CD4-positive, alpha-beta T cell treated with Interferon gamma for 1 hour (primary cell): ENCODE measurements at places on chromosomes 11 and 22.

DNA sequence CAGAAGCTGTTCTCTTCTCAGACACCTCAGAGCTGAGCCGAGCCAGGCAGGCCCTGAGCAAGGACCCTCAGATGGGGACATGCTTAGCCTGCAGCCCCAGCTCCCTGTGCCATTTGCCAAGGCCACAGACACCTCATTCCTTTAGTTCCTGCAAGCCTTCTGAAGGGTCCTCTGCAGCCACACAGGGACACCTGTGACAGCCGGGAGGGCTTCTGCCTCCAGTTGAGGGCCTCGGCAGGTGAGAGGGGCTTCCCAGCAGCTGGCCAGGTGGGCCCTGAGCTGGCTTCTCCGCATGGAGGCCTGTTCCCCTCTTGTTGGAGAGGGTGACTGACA, 18.2 kb downstream of the INCENP start:
- DNase-seq, result no peak

DNA sequence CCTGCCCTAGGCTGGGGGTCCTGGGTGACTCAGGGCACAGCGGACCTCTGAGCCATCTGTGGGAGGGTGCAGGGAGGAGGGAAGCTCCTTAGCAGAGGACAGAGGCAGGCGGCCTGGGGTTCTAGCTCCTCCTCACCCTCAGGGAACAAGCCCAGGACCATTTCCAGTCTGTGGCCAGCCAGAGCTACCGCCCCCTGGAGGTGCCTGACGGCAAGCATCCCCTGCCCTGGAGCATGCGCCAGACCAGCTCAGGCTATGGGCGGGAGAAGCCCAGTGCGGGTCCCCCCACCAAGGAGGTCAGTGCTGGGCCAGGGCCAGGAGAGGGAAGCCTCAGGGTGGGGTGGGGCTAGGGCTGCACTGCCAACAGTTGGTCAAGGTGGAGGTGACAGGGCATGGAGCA, 26.0 kb upstream of the LRRC10B start:
- DNase-seq, result no peak

- no peak for DNase-seq
Observed at GRCh38 chr11:61542705-61543104, 34.2 kb downstream of the LRRC10B start.

DNA sequence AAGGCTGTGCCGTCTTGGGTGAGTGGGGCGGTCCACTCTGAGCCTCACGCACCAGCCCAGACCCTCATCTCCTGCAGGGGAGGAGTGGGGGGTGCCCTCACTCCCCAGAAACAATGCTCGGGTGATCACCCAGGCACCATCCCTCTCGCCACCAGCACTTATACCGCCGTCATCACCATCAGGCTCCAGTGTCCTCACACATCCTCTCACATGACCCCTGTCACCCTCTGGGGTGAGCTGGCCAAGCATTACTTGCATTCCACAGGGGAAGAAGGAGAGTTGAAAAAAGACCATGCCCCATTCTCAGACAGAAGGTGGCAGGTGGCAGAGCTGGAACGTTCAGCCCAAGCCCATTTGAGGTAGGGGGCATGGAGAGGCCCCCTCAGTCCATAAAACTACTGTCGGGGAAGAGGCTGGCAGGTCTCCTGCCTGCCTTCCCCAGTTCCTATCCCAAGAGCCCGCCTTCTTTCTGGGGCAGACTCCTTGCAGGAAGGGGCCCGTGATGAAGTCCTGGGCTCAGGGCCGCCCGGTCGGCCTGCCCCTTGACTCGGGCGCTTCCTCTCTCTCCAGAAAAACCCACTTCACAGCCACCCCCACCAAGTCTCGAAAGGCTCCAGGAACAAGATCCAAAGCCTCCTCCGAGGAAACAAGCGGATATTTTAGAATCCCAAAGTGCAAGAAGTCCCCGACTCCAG, 153.3 kb downstream of the DSCAML1 start:
- no peak for DNase-seq

DNA sequence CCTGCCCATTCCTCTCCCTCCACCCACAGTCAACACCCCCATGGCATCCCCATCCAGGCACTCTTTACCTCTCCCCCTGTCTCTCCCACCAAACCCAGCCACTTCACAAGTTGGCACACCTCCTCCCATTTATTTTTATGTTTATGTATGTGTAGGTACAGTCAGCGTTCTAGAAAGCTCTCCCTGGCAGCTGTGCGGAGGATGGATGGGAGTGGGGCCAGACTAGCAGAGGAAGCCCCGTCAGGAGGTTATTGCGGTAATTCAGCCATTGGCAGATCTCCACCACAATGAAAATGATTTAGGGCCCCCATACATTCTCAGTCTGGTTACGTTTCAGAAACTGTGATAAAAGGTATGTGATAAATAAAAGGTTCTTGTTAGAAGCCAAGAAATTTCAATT, 51.3 kb downstream of the BTG4 start:
- no peak for DNase-seq

GRCh38 chr22:35708917-35709316, 8.8 kb upstream of the APOL5 start:
- no peak for DNase-seq

DNA sequence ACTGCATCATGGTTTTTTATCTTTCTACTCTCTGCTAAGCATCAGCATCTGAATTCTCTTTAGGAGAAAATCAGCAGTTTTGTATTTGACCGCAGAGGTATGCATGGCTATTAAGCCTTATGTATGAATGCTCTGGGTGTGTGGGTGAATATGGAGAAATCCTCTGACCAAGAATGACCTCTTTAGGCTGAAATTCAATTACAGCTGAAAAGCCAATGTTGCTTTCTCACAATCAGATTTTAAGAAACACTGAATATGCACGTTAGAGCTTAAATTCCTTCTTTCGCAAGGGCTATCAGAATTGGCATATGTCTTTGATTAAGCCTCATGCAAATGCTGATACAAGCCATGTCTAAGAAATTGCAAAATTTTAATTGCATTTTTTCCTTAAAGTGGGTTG, 43.2 kb downstream of the ARHGAP42 start:
- DNase-seq, result no peak

DNA sequence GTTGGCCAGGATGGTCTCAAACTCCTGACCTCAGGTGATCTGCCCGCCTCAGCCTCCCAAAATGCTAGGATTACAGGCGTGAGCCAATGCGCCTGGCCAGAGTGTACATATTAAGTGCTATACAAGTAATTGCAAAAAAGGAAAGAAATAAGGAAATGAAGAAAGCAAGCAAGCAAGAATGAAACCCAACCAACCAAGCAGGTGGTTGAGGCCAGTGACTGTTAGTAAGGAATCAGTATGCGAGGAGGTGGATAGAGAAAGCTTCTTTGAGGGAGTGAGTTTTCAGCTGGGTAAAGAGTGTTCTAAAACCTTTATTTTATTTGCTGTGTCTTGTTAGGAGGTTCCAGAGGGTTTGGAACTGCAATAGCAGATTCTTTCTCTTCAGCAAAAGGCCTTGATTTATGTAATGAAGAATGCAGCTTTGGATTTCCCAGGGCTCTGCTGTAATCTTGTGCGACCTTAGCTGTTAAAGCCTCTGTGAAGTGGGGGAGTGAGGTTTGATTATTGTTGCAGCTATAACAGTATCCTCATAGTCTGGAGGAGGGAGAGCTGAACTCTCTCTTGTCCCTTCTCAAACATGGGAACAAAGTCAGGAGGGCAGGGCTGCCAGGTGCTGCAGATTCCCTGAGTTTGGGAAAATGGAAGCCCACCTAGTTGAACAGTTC, 5.7 kb downstream of the AMPD3 start:
- DNase-seq, result no peak

DNA sequence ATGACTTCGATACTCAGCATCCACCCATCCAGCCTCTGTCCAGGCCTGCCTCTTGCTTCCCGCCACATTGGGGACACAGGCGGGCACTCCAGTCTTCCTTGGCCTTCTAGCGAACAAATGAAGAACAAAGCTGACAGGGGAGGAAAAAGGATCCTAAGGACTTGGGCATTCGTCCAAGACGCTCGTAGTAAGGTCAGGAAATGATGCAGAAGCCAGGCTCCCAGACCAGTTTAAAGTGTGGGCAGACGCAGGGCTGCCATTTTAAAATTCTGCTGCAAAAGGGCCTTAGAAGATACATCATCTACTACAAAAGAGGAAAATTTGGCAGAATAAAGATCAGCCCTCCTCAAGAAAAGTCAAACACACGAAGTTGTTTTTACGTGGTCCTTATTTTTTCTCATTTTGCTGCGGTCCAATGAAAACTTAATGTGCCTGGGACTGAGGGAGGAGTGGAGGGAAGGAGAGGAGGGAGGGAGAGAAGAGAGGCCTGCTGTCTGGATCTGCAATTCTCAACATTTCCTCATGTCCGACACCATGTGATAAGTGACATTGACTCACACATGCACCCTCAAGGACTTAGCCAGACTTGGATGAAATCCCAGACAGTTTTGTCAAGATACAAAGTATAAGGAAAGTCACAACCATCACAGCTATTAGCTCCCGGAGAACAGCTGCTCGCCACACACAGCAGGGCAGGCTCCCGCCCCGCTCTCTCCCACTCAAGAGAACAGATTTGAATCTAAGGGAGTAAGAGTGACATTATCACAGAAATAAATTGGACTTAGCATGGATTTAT, 5.7 kb downstream of the DNAL4 start:
- no peak for DNase-seq

GRCh38 chr11:71204748-71205664, 47.4 kb downstream of the SHANK2 start:
- no peak for DNase-seq

DNA sequence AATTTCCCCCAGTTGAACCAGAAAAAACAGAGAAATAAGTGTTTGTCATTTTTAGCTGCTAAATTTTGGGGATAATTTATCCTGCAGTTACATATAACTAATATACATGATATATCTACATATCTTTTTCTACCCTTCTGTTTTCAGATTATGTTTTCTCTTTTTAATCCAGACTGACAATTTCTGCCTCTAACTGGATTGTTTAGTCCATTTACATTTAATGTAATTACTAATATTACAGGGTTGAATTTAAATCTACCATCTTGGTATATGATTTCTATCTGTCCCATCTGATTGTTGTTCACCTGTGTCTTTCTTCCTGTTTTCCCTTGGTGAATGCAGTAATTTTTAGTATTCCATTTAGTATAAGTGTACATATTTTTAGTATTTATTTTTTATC, 5.7 kb downstream of the NNMT start:
- DNase-seq, result no peak

- DNase-seq, result no peak
Observed at GRCh38 chr11:106091480-106092123, 14.1 kb downstream of the AASDHPPT start.

GRCh38 chr11:75325713-75326438, 25.6 kb downstream of the ARRB1 start:
- DNase-seq, result no peak

- DNase-seq, result no peak
Observed at GRCh38 chr11:123853038-123853437, 32.4 kb downstream of the TMEM225 start.

GRCh38 chr11:88431675-88432341, 94.3 kb upstream of the CTSC start:
- no peak for DNase-seq

- no peak for DNase-seq
Observed at GRCh38 chr11:125214601-125215565, 50.3 kb downstream of the PKNOX2 start.

GRCh38 chr11:90197377-90197776, 25.5 kb downstream of the CHORDC1 start:
- no peak for DNase-seq

DNA sequence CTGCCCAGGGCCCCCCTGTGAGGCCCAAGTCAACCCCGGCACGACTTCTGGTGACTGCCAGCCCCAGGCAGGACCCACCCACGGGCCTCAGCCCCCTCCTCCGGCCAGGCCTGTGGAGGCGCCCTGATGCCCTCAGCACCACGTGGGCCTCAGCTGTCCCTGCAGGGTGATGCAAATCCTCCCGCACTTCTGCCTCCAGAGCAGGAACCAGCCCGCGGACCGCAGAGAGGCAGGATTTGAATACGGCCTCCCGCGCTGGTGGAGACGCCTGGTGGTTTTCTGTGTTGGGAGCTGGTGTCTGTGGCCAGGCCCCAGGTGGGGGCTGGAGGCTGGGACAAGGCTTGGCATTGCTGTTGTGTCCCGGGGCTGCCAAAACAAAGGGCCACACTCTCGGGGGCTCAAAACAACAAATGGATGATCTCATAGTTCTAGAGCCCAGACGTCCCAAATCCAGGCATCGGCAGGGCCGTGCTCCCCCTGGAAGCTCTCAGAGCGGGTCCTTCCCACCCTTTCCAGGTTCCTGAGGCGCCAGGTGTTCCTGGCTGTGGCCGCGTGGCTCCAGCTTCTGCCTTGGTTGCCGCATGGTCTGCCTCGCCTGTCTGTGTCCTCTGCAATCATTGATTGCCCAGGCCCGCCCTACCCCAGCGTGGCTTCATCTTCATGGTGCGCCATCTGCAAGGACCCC, 19.4 kb downstream of the TRPM5 start:
- no peak for DNase-seq

DNA sequence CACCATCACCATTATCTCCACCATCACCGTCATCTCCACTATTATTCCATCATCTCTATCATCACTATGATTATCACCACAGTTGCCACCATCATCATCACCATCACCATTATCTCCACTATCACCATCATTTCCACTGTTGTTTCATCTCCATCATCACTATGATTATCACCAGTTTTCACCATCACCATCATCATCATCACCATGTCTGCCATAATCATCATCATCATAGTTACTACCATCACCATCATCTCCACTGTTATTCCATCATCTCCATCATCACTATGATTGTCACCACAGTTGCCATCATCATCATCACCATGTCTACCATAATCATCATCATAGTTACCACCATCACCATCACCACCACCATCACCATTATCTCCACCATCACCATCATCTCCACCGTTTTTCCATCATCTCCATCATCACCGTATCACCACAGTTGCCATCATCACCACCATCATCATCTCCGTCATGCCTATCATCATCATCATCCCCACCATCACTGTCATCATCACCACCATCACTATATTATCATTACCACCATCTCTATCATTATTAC, 264.9 kb downstream of the BRD1 start:
- DNase-seq, result no peak

DNA sequence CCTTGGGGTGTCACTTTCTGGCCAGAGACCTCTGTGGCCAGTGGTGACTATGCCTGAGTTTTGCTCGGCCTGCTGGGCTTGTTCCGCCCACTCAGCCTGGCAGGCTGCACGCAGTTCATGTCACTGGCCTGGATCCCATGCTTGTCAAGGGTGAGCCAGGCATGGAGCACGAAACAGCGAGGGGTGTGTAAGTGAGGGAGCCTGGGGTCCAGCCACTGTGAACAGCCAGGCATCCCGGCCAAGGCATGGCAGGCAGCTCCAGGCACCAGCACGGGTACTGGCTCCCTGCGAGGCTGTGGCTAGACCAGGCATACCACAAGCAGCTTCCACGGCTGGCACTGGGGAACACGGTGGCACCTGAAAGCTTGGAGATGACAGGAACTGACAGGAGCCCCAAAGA, 214.3 kb downstream of the LRRC4C start:
- no peak for DNase-seq
